ENCODE measurements at places on chromosomes 3 and 15. TPM values are rescaled to one million over a fixed set of nuclear protein-coding genes. Genes with fewer than 3 reads are reported as not detected.

ISLR2 gene
- total RNA-seq, result 10.9 TPM

GP5 gene
- 0.09 TPM for total RNA-seq

CADPS gene
- 8.5 TPM for total RNA-seq

CLDN18 gene
- total RNA-seq, result not detected

PP2D1 gene
- total RNA-seq, result not detected

INKA1 gene
- 17.3 TPM for total RNA-seq

DNA sequence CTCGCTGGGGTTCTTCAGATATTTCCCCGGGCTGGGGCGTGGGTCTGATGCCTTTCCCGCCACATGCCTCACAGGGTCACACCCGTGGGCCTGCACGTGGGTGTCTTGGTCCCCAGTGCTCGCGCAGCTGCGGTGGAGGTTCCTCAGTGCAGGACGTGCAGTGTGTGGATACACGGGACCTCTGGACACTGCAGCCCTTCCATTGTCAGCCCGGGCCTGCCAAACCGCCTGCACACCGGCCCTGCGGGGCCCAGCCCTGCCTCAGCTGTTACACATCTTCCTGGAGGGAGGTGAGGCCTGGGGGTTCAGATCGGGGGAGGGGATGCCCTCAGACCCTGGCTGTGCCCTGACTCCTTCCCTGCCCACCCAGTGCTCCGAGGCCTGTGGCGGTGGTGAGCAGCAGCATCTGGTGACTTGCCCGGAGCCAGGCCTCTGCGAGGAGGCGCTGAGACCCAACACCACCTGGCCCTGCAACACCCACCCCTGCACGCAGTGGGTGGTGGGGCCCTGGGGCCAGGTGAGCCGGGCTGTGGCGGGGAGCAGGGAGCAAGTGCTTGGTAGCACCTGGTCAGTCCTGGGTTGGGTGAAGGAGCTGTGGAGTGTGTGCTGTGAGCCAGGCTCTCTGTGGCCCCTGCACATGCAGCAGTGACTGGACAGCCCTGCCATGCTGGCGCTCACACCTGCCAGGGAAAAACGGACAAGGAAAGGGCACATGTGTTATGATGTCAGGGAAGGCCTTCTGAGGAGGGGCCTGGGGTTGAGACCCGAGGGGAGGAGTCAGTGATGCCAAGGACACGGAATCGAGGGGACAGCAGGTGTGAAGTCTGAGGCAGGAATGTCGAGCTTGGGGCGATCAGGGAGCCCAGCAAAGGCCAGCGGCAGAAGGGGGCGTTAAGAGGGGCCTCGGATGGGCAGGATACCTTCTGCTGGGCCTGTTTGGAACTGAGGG lies 88.9 kb downstream of the TBC1D2B start:
- no peak for DNase-seq

GRCh38 chr15:38271895-38272294 lies 19.3 kb downstream of the SPRED1 start:
- no peak for DNase-seq

- DNase-seq, result no peak
Observed at GRCh38 chr15:70486451-70487386, 276.6 kb downstream of the UACA start.

DNA sequence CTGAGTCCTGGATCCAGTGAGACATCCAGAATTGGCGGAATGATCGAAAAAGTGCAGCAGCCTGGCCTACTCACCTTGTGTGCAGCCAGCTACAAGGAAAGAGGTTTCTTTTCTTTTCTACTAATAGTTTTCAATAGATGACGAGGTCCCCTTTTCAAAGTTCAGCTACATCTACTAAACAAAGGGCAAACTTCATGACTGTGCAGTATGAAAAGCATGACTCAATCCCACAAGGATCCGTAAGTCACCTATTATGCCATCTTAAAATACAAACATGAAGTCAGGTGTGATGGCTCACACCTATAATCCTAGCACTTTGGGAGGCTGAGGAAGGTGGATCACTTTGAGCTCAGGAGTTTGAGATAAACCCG lies 16.7 kb downstream of the MIX23 start:
- no peak for DNase-seq

DNA sequence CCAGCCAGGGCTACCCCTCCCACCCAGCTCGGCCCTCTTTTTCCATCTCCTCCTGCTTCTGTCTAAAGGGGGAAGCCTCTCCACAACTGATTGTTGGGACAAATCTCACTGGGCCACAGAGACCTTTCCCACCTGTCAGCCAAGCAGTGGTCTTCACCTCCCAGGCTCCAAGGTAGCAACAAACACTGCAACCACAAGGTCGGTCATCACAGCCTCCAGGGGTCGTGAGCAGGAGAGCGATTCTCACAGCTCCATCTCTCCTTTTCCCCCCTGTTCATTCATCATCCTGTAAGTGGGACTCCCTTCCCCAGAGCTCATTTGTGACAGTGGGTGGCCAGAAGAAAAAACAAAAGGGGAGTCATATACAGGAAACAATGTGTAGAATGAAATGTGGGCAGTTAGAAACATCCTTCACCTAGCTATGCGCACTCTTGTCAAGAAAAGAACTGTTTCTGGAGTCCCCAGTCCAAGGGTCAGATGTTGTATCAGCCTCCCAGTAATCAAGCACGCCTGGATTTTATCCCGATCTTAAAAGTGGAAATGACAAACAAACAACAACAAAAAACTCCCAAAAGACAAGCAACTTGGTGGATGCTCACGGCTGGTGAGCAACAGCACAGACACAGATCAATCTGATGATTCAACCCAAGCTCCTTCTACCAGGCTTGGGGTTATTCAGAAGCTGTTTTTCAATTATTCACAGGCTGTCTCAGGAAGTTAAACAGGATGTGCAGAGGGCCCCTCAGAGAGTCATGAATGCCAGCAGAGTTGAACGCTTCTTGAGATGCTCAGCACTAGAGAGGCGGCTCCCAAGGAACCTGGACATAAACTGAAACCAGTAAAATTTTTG lies 22.4 kb downstream of the LYZL4 start:
- DNase-seq, result no peak

Measured in neural crest cell (in vitro differentiated cells).